ENCODE measurements at places on chromosomes 2 and 18.

DNA sequence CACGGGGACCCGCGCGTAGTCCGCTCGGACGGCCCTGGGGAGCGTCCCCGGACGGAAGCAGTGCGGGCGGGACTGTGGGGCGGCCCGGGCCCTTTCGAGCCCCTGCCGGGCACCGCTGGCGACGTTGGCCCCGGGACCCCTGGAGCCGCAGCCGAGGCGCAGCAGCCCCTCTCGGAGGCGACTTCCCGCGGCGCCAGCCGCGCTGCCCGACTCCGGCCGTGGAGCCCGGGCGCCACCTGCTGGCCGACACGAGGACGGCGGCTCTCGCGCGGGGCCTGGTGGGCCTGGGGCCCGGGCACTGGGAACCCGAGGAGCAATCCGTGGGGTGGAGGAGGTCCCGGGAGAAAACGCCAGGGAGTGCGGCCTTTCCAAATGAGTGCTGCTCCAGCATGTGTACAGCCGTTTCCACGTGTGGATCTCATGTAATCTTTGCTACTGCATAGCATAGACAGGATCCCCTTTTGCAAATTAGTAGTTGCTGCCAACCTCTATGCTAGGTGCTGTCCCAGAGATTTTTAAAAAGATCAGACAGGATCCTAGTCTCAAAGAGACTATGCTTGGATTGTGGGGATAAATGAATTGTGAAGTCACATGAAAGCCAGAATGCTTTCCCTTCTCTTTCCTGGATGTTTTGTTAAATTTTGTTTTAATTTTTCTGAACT, 4.0 kb downstream of the ID2 start:
- no peak for DNase-seq

- no peak for DNase-seq
Measured at GRCh38 chr2:157899125-157899839, 23.2 kb upstream of the ACVR1 start.

DNA sequence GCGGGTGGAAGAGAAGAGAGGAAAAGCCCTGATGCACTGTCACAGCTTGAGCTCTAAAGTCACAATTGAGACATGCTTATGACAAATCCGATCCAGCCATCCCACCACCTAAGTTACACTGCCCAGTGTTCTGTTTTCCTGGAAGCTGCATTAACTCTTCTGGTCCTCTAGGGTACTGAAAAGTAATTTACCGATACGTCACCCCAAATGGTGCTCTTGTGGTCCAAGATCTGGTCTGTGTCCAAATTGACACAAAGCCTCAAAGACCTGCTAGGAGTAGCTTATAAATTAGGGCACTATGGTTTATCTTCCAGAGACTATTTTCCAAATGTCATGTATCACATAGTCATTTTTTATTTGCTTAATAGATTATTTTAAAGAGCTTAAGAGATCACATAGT, 186.7 kb upstream of the ETAA1 start:
- DNase-seq = no peak

GRCh38 chr2:85705680-85706039, 11.5 kb downstream of the GNLY start:
- DNase-seq = no peak

- DNase-seq = no peak
Measured at GRCh38 chr2:84526562-84526961, 10.3 kb downstream of the DNAH6 start.

GRCh38 chr2:163649080-163649479, 86.7 kb downstream of the FIGN start:
- no peak for DNase-seq

- DNase-seq = no peak
Measured at GRCh38 chr2:227388537-227389011, 825 bp upstream of the SCYGR1 start.

DNA sequence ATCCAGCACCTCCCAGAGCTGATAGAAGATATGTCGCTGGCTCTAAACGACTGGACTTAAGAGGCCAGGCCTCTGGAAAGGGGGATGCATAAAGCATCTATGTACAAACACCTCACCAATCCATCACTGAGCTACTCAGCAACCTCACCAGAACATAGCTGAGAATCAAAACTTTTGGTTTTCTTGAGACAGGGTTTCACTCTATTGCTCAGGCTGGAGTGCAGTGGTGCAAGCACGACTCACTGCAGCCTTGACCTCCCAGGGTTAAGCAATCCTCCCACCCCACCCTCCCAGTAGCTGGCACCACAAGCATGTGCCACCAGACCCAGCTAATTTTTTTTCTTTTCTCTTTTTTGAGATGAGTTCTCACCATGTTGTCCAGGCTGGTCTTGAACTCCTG, 62.9 kb upstream of the MSH6 start:
- no peak for DNase-seq

Measured in thymus (tissue), 14 donors.